ENCODE measurements at places on chromosomes 1 and 21. TPM values are rescaled to one million over a fixed set of nuclear protein-coding genes. Genes with fewer than 3 reads are reported as not detected.
A peak's percentile ranks its signal among the peaks of the same experiment; 100 is the strongest.

- DNase-seq = no peak
- H3K4me1 ChIP-seq = peaks cover 41% of the 10 kb centered on the region
- peaks cover 4% of the 10 kb centered on the region for H3K27me3 ChIP-seq
- H3K36me3 ChIP-seq = no peaks in the 10 kb centered on the region
Measured at GRCh38 chr1:32246888-32247273, at the start of gene FAM167B. Gene FAM167B (plus strand): TSS chr1:32247222. CDS start chr1:32247422, 200 bp downstream.

DNA sequence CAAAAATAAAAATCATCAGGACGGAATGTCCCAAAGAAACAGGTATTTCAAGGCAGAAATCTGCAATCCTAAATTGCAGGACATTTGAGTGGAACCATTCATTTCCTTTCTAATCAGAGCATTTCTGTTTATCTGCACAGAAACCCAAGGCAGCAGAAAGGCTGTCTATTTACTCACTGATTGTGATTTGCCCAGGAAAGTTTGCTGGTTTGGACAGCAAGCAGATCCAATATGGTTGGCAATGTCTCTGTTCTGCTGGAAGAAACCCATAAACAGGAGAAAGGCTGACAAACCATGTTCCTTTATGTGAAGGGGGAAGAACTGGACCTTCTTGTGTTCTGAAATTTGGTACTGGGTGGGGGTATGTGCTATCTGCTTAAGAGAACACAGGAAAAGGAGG lies 120.1 kb downstream of the CLIC6 start:
- DNase-seq = no peak
- H3K4me1 ChIP-seq = no peaks in the 10 kb centered on the region
- no peaks in the 10 kb centered on the region for H3K36me3 ChIP-seq
- no peak overlapping the region for H3K27ac ChIP-seq

GRCh38 chr1:235822685-235823084 lies 44.0 kb downstream of the LYST start:
- H3K4me3 ChIP-seq = no peak overlapping the region
- H3K27me3 ChIP-seq = no peaks in the 10 kb centered on the region
- peak; percentile 23 for DNase-seq
- H3K36me3 ChIP-seq = no peaks in the 10 kb centered on the region
- H3K27ac ChIP-seq = no peak overlapping the region

- no peaks in the 10 kb centered on the region for H3K4me1 ChIP-seq
- H3K27ac ChIP-seq = no peak overlapping the region
- H3K4me3 ChIP-seq = no peak overlapping the region
- no peaks in the 10 kb centered on the region for H3K27me3 ChIP-seq
- H3K36me3 ChIP-seq = no peaks in the 10 kb centered on the region
Measured at GRCh38 chr1:53627031-53627430, 111.9 kb downstream of the GLIS1 start.

DNA sequence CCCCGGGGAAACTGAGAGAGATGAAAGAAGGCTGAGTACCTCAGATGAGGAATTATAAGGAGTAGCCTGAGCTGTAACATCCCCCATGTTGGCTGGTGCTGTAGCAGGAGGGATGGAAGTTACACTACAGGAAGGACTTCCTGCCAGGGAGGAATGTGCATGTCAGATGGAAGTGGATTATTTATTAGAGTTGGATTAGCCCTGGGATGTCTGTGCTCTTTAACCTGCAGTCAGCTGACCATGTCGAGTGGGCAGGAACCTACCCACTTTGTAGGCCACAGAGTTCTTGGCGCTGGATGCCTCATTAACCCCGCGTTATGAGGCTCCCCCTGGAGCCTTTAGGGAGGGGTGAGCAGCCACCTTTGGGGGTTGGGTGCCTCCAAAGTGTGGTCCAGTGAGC lies 757 bp upstream of the SEMA4A start:
- H3K4me3 ChIP-seq = no peak overlapping the region
- H3K27me3 ChIP-seq = no peaks in the 10 kb centered on the region
- peaks cover 62% of the 10 kb centered on the region for H3K4me1 ChIP-seq
- no peaks in the 10 kb centered on the region for H3K36me3 ChIP-seq
- H3K27ac ChIP-seq = no peak overlapping the region

- peaks cover 4% of the 10 kb centered on the region for H3K4me1 ChIP-seq
- no peak overlapping the region for H3K27ac ChIP-seq
- H3K36me3 ChIP-seq = no peaks in the 10 kb centered on the region
Measured at GRCh38 chr1:226082959-226083301, 20.4 kb downstream of the H3-3A start.

GRCh38 chr1:147492207-147492606 lies 49.1 kb upstream of the BCL9 start:
- DNase-seq = no peak
- H3K36me3 ChIP-seq = no peaks in the 10 kb centered on the region
- H3K27ac ChIP-seq = no peak overlapping the region
- H3K27me3 ChIP-seq = no peaks in the 10 kb centered on the region
- H3K4me3 ChIP-seq = no peak overlapping the region

GRCh38 chr1:181947441-181947840 lies 114.1 kb downstream of the ZNF648 start:
- DNase-seq = no peak
- H3K4me3 ChIP-seq = no peak overlapping the region
- no peaks in the 10 kb centered on the region for H3K27me3 ChIP-seq
- H3K36me3 ChIP-seq = 0 out of 2 replicates have a peak, but pooled peaks cover 4% of the 10 kb centered on the region

DNA sequence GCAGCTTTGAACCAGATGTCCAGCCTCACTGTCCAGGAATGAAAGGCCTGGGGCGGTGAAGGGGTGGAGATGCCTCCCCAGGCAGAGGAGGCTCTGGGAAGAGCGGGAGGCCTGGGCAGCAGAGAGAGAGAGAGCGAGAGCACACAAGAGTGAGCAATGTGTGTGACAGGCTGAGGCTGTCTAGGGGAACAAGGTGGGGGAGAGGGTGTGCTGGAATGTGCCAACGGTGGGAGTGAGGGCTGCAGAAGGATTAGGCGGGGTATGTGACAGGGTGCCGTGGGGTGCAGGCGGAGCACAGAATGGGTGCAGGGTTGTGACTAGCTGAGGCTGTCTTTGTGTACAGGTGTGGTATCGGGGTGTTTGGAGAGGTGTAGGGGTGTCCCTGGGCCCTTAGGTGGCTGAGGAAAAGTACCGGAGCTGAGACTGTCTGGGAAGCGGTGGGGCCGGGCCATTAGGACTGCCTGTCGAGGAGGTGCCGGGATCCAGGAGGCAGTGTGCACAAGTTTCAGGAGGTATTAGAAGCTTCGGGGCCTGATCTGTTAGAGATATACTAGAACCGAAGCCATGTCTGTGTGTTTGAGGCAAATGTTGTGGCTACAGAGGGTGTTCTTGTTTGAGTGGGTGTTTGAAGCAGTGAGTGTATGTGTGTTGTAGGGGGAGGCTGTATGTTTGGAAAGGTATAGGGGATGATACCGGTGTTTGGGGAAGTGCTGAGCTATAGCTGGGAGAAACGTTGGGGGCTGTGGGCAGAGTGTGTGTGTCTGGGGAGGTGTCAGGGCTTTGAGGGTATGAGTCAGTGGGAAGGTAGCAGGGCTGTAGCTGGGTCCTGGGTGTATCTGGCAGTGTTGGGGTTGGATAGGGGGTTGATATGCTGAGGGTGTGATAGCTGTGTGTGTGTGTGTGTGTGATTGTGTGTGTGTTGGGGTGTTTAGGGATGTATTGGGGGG lies 9.1 kb downstream of the AHDC1 start:
- no peaks in the 10 kb centered on the region for H3K36me3 ChIP-seq
- H3K4me3 ChIP-seq = peak overlapping the region; percentile 56
- DNase-seq = no peak
- peaks cover 69% of the 10 kb centered on the region for H3K4me1 ChIP-seq

- no peaks in the 10 kb centered on the region for H3K36me3 ChIP-seq
- H3K27me3 ChIP-seq = no peaks in the 10 kb centered on the region
- no peaks in the 10 kb centered on the region for H3K4me1 ChIP-seq
Measured at GRCh38 chr1:31976401-31976800, 37.3 kb upstream of the KHDRBS1 start.

DNA sequence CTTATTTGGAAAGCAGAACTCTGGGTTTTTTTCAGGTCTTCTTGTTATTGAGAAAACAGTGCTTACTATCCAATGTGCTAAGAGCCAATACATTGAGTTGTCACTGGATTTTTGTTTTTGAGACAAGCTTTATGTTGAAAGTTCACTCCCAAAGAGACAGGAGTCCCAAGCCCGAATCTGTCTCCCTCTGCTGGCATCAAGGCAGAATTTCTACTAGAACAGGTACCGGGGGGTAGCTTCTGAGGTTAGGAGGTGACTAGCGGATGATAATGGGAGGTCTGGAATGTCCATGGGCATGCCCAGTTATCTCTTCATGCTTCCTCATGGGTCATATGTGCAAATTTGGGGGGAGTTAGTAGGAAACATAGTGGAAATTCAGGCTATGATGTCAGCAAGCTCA lies 25.1 kb downstream of the ZNF124 start:
- H3K4me3 ChIP-seq = no peak overlapping the region
- no peaks in the 10 kb centered on the region for H3K4me1 ChIP-seq
- H3K27ac ChIP-seq = no peak overlapping the region

DNA sequence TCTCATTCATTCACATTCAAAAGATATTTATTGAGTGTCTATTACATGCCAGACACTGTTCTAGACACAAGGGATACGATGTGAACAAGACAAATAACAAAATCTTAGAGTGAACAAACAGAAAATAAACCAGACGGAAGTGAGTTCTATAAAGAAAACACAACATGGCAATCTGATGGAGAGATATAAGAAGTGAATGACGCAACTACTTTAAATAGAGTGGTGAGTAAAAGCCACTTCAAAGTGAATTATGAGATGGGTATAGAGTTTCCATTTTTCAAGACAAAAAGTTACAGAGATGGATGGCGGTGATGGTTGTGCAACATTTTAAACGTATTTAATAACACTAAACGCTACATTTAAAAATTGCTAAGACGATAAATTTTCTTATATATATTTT lies 75.4 kb downstream of the CEP170 start:
- no peaks in the 10 kb centered on the region for H3K27me3 ChIP-seq
- H3K36me3 ChIP-seq = no peaks in the 10 kb centered on the region
- peaks cover 10% of the 10 kb centered on the region for H3K4me1 ChIP-seq
- no peak overlapping the region for H3K27ac ChIP-seq
- H3K4me3 ChIP-seq = no peak overlapping the region

- peaks cover 35% of the 10 kb centered on the region for H3K36me3 ChIP-seq
- no peaks in the 10 kb centered on the region for H3K4me1 ChIP-seq
- H3K27ac ChIP-seq = no peak overlapping the region
- no peaks in the 10 kb centered on the region for H3K27me3 ChIP-seq
- DNase-seq = no peak
Measured at GRCh38 chr1:224377676-224378006, 21.0 kb downstream of the CNIH4 start.

- peaks cover 31% of the 10 kb centered on the region for H3K4me1 ChIP-seq
- DNase-seq = no peak
- no peaks in the 10 kb centered on the region for H3K27me3 ChIP-seq
- H3K36me3 ChIP-seq = no peaks in the 10 kb centered on the region
Measured at GRCh38 chr1:167487614-167488013, 30.7 kb downstream of the CD247 start.

DNA sequence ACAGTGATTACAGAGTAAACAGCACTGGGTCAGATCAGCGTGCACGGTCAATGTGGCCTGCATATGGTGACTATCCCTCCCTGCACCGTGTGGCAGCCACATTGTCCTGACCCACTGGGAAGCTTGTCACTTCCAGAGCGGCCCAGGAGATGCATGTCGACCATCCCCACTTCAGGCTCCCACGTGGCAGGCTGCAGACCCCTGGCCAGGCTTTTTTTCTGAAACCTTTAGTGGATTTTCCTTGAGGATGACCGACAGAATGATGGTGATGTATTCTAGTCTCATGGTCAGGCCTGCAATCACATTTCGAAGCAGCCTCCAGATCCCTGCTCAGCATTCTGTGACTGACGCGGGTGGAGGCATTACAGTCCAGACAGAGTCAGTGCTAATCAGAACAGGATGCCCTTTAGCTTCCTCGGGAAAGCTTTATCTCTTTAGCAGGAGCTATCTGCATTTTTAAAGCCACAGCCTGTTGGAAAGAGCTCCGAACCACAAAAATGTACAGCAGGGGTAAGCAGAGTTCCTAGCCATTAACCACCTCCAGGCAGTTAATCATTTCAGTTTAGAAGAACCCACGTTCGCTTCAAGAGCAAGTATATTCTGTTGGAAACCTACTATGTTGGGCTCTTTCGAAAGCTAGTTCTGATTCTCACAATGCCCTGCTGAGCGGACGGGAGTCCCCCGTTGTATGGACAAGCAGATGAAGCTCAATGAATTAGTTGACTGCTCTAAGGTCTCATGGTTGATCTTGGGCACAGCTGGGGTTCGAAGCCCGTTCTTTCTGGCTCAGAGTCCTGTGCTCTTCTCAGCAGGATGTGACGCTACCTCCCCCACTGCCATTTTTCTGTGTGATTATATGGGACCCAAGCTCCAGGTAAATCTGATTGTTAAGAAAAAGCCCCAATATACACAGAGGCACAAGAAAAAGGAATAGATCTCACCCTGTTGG lies 56.5 kb downstream of the IRF2BP2 start:
- no peaks in the 10 kb centered on the region for H3K36me3 ChIP-seq
- DNase-seq = no peak
- no peaks in the 10 kb centered on the region for H3K4me1 ChIP-seq
- no peak overlapping the region for H3K4me3 ChIP-seq
- no peak overlapping the region for H3K27ac ChIP-seq

GRCh38 chr1:7485086-7485780 lies 285.9 kb upstream of the VAMP3 start:
- no peak for DNase-seq
- H3K27ac ChIP-seq = no peak overlapping the region
- H3K4me1 ChIP-seq = no peaks in the 10 kb centered on the region
- H3K36me3 ChIP-seq = no peaks in the 10 kb centered on the region
- no peak overlapping the region for H3K4me3 ChIP-seq

DNA sequence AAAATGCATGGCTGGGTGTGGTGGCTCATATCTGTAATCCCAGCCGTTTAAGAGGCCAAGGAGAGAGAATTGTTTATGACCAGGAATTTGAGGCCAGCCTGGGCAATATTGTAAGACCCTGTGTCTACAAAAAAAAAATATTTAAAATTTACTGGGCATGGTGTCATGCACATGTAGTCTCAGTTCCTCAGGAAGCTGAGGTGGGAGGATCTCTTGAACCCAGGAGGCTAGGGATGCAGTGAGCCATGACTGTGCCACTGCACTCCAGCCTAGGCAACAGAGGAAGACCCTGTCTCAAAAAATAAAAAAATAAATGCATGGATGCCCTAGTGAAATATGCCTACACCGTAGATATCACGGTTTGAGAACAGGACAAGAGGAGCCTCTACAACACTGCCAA lies 1331.2 kb upstream of the B3GALT2 start:
- no peaks in the 10 kb centered on the region for H3K36me3 ChIP-seq
- no peak overlapping the region for H3K4me3 ChIP-seq
- no peak for DNase-seq
- no peaks in the 10 kb centered on the region for H3K27me3 ChIP-seq
- peaks cover 5% of the 10 kb centered on the region for H3K4me1 ChIP-seq
- no peak overlapping the region for H3K27ac ChIP-seq

The SPSB1 gene
- total RNA-seq = 6.8 TPM

The AIRE gene
- total RNA-seq = not detected

The RGS7 gene
- 2.2 TPM for total RNA-seq

The KIF14 gene
- 22.2 TPM for total RNA-seq

The PTPRC gene
- total RNA-seq = 0.10 TPM

The CD1D gene
- total RNA-seq = 1.3 TPM

The KRTAP10-7 gene
- total RNA-seq = not detected

The C8B gene
- total RNA-seq = not detected

The FMN2 gene
- total RNA-seq = 2.5 TPM

Measured in GM23338 (cell line).